ENCODE measurements at places on chromosomes 6 and 20.

- DNase-seq, result no peak
Observed at GRCh38 chr6:25542984-25543910, 108.8 kb upstream of the SCGN start.

DNA sequence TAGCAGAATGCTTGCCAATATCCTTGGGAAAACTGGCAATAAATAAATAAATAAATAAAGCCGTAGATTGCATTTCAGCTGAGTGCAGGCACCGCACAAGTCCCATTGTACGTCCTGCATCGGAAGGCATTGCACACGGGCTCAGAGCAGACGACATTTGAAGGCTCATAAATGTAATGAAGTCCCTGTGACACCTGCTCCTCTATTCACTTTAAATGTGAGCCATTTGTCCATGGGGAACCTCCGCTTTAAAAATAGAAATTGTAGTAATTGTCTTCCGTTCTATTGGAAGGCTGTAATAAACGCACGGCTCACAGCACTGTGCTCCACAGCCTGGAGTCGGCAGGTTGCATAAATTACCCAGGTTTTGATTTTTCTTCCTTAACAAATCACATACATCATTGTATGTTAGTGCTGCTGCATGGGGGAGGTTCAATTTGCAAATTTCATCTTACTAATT lies 32.6 kb downstream of the MYT1 start:
- DNase-seq, result no peak

GRCh38 chr6:138528956-138529355 lies 29.7 kb upstream of the NHSL1 start:
- DNase-seq, result no peak

DNA sequence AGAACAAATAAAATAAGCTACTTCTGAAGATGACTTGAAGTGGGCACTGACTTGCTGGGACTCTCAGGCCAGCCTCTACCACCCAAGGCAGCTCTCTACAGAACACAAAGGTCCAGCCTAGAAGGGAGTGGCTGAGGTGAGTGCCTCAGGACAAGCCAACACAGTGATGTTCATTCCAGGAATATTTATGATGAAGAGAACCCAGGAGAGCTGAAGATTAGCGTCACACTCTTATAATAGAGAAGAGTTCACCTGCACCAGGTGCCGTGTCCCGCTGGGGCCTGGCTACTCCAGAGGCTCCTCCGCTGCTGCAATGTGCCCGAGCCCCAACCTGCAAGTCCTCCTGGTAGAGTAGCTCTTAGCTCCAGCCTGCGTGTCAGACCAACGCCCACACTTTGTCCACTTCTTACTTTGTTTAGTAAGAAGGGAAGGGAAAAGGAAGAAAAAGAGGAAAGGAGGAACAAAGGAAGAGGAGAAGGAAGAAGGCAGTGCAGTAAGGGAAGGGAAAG lies 182.4 kb upstream of the QKI start:
- no peak for DNase-seq

GRCh38 chr6:139060332-139060731 lies 31.8 kb downstream of the ABRACL start:
- no peak for DNase-seq

DNA sequence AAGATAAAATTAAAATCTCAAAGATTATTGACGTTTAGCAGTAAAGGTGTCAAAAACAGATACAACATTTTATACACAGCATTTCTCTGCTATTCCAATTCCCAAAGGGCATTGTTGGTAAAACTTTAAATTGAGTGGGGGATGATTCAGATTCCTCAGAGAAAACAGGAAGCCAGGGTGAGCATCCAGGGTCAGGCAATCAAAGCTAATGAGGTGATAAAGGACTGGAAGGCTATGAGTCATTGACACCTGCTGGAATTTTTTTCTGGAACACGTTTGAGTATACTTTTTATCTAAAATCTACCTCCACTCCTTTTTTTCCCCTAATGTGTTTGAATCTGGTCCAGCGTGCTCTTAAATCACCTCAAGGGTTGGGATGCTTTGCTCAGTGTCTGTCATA lies 52.2 kb downstream of the FKBP1C start:
- DNase-seq, result no peak

DNA sequence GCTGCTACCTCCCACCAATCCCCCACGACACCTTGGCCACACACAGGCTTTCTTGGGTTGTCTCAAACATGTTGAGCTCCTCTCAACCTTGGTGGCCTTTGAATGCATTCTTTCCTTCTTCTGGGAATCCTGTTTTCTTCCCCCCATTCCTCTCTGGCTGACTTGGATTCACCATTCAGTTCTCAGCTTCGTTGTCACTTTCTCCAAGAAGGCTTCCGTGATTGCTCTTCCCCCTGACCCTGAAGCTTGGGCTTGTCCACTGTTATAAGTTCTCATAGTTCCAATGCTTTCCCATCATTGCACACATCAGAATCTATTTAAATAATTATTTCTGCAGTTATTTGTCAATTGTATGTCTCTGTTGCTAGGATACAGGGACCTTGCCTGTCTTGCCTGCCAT lies 64.2 kb downstream of the RBM38 start:
- no peak for DNase-seq

GRCh38 chr6:101607111-101607690 lies 213.7 kb downstream of the GRIK2 start:
- no peak for DNase-seq

DNA sequence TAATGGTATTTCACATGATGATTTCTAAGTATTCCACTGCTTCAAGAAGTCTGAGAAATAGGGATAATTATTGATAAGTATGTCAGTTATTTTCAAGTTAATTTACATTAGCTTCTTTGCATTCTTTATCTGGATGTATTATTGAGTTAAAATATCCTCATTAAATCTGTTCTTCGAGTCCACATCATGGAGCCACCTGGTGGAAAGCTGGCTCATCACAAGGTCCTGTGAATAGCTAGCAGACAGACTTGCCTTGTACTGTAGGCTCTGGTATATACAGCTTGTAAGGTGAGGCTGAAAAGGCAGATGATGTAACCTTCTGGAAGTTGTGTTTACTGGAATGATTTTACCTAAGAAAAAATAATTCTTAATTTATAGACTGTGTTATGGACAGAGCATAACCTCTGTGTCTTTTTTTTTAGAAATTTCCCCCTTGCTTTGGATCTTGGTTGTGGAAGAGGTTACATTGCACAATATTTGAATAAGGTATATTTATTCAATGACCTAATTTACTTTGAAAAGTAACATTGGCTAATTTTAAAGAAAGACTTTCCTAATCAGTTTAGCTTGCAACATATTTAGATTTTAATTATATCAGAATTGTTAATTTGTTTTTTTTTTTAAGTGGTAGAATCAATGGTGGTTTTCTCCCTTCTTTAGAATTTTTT lies 3.5 kb downstream of the NDUFAF5 start:
- DNase-seq, result no peak

- DNase-seq, result no peak
Observed at GRCh38 chr6:125375821-125376220, 74.1 kb upstream of the HDDC2 start.

DNA sequence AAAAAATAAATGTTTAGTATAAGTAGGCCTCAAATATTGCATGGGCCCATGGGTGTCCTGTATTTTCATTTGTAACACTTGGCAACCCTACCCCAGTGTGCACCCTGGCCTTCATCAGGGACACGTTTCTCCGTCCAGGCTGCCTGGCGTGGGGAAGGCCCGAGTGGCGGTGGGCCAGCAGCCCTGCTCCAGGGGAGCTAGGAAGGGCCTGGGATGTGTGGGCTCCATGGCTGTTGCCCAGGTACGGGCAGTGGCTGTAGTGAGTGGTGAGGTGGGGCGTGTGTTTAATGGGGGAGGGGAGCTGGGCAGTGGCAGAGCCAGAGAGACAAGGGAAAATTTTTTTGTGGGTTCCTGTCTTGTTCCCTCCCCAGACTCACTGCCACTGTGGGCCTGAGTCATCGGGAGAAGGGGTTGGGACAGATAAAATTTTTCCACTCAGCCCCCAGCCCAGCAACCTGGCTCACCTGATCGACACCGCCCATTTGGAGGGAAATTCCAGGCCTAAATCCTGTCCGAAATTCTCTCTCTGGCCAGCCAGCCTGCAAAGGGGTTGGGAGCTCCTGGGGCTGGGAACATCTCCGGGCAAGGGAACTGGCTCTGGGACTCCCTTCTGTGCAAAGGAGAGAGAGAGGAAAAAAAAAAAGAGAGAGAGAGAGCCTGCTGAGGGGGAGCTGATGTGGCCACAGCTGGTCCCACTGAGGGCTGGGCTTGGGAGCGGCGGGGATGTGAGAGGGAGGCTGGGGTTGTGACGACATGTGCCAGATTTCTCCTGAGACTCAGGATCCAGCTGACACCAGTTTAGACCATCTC lies 32.5 kb upstream of the VEGFA start:
- DNase-seq, result no peak

- DNase-seq, result no peak
Observed at GRCh38 chr6:110652520-110652919, 162.7 kb downstream of the CDK19 start.

GRCh38 chr6:139161169-139161568 lies 26.3 kb downstream of the HECA start:
- no peak for DNase-seq

GRCh38 chr6:70312165-70312745 lies 9.4 kb upstream of the COL9A1 start:
- no peak for DNase-seq

GRCh38 chr6:118744261-118744941 lies 93.0 kb upstream of the CEP85L start:
- no peak for DNase-seq

- DNase-seq, result no peak
Observed at GRCh38 chr20:63416631-63417030, 55.5 kb upstream of the CHRNA4 start.

DNA sequence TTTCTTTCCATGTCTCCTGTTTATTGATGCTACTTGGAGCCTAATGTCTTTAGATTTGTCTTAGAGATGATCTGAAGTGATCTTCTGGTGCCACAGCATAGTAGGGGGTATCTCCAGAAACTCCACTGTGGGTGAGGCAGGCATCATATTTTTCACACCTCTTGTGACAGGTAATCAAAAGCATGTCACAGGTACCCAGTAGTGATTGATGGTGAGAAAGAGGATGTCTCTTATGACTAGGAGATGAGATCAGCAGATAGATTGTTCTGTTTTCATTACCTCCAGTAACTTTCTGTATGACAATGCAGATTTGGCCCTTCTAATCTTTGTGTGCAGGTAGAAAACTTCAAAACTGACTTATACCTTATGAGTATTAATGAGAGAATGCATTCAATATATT lies 13.5 kb downstream of the NCOA7 start:
- no peak for DNase-seq

GRCh38 chr6:1047981-1048541 lies 263.8 kb upstream of the FOXQ1 start:
- DNase-seq, result no peak

- DNase-seq, result no peak
Observed at GRCh38 chr20:64238115-64238825, 17.3 kb upstream of the PCMTD2 start.

DNA sequence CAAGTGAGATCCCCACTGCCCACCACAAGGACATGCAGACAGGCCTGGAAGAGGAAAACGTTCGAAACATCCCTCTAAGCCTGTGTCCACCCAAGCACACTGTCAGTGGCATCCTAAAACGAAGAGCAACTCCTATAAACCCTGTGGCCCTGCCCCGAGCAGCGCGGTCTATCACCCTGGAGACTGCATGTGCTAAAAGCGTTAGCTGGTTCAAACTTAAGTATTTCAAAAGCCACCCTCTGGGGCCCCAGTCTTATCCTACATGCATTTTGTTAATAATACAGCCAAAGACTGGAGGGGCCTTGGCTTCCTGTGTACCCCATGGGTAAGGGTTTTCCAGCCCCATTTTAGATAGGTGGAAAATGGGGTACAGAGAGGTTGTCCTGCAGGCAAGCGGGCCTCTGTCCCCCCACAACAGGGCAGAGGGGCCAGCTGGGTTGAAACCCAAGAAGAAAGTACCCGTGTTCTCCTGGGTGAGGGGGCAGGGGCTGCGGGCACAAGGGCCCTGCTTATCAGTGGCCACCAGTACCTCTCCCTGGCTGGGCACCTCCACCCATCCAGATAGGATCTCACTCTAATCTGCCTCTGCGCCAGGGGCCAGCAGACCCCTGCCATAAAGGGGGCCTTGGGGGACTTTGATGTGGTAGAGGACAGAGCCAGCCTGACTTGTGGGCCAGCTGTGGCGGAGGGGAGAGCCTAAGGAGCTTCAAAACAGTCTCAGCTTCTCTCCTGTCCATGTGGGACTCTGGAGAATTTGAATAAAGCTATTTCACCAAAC lies 28.3 kb downstream of the PREX1 start:
- no peak for DNase-seq

- no peak for DNase-seq
Observed at GRCh38 chr6:130229645-130230044, 6.9 kb upstream of the SAMD3 start.

DNA sequence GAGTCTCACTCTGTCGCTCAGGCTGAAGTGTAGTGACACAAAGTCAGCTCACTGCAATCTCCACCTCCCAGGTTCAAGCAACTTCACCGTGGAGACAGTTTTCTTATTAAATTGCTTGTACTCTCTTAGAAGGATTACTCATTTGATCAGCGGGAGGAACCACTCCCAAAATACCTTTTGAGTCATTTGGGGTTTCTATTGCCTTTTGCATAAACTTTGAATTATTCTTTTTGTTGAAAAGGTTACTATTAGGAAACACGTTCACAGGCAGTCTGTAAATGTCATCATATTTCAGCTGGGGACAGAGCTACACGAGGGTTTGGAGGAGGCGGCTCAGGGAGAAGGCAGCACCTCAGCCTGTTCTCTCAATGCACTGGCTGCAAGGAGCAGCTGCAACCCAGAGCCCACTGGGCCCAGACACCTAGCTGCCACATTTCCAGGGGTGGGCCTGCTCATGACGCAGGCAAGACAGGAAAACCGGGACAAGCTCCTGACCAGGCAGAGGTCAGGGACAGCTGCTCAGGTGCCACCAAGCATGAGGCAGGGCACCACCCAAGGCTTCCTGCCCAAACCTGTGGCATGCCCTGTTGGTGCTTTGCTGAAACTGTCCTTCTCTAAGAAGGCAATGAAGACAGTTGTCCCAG lies 205.9 kb downstream of the BMP7 start:
- no peak for DNase-seq

- DNase-seq, result no peak
Observed at GRCh38 chr6:13233106-13233505, 95.2 kb downstream of the TBC1D7 start.

DNA sequence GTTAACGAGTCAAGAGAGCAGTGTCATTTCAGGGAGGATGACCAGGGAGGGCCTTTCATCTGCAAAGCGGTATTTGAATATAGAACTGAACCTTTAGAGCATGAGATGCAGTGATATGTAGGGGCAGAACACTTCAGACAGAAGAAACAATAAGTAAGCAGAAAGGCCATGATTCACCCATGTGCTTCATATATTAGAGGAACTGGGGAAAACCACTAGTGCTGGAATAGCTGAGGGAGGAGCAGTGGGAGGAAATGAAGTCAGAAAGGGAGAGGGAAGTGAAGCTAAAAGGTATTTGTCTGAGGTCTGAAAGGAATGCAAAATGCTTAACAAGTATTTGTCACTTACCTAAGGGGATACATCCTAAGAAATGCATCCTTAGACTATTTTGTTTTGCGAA lies 391.2 kb downstream of the ADGRB3 start:
- no peak for DNase-seq

GRCh38 chr20:47102629-47103028 lies 208.0 kb downstream of the EYA2 start:
- no peak for DNase-seq
